GOT3 (cell line): ENCODE measurements at places on chromosomes 12 and 14.

- no peak for DNase-seq
Observed at GRCh38 chr12:123919980-123920360, 52.7 kb downstream of the CCDC92 start.

GRCh38 chr12:52647601-52648000, 4.4 kb downstream of the KRT2 start:
- no peak for DNase-seq

- no peak for DNase-seq
Observed at GRCh38 chr14:79515158-79515557, 696.1 kb downstream of the DIO2 start.

- no peak for DNase-seq
Observed at GRCh38 chr12:5499566-5500330, 67.8 kb downstream of the NTF3 start.

- no peak for DNase-seq
Observed at GRCh38 chr12:108724054-108724889, 7.0 kb downstream of the CORO1C start.

- DNase-seq: no peak
Observed at GRCh38 chr12:88638966-88639760, 58.9 kb upstream of the KITLG start.

GRCh38 chr14:78254911-78255461, 84.8 kb downstream of the NRXN3 start:
- no peak for DNase-seq

DNA sequence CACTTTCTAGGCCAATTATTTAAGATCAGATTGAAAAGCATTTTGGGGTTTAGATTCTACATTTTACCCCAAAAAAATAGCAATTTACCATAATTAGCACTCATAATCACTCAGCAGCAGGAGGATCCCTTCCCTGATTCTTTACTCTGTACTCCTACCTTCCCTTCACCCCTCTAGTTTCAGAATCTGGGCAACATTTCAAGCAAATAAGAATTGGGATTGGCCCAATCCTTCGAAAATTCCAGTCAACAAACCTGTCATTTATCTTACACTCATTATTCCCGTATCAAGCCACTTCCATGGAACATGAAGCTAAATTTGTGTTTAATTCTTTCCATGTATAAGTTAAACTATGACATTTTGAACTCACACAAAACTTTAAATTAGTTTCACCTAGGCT, 349.1 kb upstream of the USP15 start:
- DNase-seq: no peak

- no peak for DNase-seq
Observed at GRCh38 chr14:74599321-74599761, 12.7 kb downstream of the LTBP2 start.

DNA sequence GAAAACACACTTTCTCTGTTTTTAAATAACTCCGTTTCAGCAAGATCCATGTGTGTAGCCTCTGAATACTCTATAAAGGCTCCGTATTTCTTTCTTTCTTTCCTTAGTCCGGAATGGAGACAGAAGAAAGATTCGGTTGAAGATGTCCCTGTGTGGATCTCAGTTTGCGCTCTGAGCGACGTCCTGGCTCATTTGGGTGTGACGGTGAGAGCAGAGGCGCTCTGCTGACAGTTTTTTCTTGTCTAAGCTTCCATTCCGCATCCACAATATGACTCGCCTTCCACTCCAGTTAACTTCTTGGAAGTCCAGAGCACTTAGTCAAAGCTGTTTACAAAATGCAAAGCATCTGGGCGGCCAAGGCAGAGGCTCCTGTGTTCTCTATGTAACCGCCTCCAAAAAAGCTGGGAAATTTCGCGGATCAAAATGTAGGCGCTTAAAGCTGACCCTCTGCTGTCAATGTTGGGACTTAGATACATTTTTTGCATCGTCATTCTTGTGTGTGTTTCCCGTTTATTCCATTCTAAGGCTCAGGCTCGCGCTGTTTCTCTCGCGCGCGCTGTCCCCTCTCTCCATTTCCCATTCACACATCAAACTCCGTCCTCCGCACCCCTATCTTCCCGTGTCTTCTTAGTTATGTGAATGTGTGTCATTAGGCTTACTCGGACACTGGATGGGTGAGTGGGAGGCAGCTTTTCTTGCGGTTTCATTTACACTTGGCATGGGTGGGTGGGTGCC, 880 bp upstream of the FLRT2 start:
- DNase-seq: no peak

- DNase-seq: no peak
Observed at GRCh38 chr14:63891148-63891975, 38.6 kb downstream of the SYNE2 start.

DNA sequence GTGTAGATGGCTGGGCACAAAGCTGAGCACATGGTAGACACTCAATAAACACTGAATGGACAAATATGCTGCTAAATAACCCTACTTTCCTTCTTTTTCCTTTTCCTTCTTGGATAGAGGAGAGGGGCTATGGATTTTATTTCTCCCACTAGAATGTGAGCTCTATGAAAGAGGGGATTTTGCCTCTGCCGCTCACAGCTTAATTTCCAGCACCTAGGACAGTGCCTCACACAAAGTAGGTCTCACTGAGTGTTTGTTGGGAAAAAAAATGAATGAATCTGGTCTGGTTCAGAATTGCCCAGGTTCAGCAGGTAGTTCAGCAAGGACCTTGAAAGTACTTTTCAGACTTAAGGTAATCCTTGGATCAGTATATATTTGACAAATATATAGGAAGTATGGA, 65.5 kb downstream of the WSCD2 start:
- no peak for DNase-seq

- no peak for DNase-seq
Observed at GRCh38 chr12:53964315-53964713, 8.6 kb upstream of the HOXC11 start.

- no peak for DNase-seq
Observed at GRCh38 chr12:129160282-129160681, 307.0 kb downstream of the GLT1D1 start.

DNA sequence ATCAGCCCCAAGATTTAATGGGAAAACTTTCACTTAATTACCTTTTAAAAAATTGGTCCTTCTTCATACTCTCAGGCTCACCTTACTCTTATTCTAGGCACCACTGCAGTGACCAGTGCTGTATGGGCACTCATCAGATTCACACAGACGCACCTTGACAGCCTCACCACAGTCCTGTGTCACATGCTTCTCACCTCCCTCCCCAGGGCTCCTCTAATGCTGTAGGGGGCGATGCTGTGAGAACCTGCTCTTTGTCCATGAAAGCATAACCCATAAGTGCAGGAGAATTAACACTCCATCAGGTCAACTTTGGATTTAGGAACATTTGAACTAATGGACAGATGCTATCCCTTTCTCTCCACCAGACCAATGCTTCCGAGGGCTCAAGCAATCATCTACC, 13.9 kb upstream of the PPP4R3A start:
- no peak for DNase-seq

GRCh38 chr14:36504771-36505175, 15.3 kb downstream of the NKX2-1 start:
- DNase-seq: no peak

DNA sequence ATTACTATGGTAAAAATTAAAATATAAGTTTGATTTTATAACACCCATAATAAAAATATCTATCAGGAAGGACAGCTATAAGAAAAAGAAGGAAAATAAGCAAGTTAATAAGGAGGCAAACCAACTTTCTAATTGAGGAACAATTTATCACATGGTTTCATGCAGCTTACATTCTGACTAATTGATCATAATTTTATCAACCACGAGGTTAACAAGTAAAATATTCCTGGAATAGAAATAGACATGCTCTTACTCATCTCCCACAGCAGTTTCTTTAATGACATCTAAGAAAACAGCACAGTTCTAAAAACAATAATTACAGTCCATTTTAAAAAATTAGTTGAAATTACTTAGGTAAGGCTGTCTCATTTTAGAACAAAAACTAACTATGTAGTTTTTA, 130.8 kb upstream of the KRR1 start:
- no peak for DNase-seq

DNA sequence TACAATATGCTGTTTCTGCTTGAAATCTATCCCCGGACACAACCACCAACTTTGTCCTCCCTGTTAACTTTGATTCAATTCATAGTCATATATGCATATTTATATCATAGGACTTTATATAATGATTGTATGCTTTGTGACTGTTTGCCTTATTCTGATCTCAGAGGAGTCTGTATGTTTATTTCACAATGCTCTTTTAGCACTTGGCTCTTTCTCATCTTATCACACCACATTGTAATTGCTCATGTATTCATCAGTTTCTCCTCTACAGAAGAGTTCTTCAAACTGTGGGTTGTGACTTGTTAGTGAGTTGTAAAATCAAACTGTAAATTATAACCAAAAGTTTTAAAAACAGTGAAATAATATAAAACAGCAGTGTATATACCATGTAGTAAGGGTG, 21.7 kb upstream of the PPM1A start:
- DNase-seq: no peak

- no peak for DNase-seq
Observed at GRCh38 chr12:4960030-4960429, 50.3 kb downstream of the KCNA1 start.

DNA sequence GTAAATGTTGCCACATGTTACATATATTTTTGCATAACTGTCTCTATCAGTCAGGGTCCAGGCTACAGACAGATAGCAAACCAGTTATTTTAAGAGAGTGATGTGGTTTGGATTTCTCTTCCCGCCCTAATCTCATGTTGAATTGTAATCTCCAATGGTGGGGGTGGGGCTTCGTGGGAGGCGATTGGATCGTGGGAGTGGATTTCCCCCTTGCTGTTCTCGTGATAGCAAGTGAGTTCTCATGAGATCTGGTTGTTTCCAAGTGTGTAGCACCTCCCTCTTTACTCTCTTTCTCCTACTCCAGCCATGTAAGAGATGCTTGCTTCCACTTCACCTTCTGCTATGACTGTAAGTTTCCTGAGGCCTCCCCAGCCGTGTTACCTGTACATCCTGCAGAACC, 704.2 kb upstream of the TBX3 start:
- DNase-seq: no peak

DNA sequence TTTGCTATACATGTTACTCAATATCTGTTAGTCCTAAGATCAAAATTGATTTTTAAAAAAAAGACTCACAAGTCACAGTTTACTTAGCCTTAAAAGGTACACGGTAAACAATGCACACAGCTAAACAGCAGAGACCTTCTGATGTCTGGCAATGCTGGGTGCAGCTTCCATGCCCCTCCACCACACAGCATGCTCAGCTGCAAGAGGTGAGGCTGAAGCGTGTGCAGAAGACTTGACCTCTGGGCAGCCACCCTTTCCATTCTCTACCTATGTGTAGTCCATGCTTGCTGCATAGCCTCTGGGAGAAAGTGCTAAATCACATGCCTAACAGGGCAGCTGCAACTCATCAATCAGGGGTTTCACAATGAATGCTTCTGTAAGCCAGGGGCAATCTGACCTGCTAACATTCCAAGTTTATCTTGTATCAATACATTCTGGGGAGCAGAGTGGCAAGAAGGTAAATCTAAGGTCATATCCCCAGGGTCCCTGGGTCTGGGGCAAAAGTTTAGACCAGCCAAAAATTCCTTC, 44.5 kb upstream of the AMN1 start:
- DNase-seq: no peak

DNA sequence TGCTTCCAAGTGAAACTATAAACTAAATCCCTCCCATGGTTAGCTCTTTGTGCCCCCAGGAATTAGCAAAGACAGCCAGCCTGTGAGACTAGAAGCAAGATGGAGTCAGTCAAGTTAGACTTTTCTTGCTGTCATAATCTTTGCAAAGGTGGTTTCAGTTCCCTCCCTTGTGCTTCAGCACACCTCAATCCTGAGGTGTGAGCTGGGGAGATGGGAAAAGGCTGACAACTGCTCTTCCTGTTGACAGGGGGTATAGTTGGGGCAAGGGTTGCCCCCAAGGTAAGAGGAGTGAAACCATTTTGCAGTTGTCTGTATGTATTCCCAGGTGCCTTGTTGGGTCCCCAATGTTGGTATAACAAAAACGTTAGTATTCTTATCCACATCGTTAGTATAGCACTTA, 12.3 kb upstream of the CPM start:
- DNase-seq: no peak

DNA sequence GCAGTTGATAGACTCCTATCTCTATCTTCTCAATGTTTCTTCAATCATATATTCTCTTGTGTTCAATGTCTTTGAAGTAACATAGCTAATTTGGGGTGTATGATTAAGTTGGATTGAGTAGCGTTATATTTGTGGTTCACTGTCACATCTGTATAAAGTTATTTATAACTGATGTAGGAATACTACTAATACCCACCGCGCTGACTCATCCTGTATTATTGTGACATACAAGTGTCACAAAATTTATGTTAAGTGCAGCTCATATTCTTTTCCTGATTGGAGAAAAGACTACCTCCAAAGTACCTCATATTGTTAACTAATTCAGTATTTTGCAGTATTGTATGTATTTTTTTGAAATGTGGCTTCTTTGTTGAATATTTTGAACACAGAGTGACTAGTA, 940.8 kb downstream of the SLC6A15 start:
- no peak for DNase-seq

DNA sequence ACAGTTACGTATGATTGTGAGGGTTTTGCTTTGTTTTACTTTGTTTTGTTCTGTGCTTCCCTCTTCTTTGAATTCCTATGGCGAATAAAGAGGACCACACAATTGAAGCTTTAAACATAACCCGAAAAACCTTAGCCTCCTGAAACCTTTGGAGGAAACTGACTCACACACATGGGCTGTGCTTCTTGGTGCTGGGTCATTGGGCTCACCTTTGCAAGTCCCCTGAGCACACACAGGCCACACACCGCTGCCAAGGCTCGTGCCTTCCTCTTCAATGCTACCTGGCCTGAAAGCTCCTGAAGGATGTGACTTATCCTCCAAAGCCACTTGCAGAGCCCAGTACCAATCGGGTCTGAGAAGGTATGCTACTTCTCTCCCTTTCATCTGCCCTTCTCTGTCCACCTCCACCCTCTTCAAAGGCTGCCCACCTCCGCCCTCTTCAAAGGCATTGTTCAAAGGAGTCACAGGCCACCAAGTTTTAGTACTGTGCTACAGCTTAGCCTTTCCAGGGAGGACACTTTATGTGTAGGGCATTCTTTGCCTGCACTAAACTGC, 114.6 kb downstream of the FOXN3 start:
- no peak for DNase-seq

DNA sequence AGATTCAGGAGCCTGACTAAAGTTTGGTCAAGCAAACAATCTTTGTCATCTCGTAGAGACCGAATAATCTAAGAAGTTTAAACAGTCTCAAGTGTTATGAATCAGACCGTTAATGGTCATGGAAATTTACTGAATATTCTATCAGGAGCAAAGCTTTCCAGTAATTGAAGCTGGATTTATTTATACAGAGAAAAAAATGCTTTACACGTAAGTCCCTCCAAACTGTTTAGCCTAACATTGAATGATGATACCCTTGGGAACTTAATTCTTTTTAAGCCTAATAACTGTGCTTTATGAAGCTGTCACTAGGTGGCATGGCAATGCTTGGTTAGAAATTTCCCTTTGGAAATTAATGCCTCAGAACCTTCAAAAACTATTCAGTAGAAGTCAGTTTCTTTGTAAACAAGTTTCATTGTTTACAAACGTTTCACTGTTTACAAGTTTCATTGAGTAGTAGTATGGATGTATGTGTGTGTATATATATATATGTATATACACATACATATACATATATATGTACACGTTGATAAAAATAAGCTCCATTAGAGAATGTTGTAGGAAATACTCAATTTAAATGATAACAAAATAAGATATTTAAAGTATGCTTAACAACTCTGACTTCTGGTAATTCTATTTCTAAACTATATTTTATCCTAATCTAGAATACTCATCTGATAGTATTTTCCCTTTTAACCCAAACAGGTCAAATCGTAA, 32.1 kb downstream of the DEPDC4 start:
- no peak for DNase-seq
